ENCODE measurements at places on chromosomes 3 and 15.

- no peak for DNase-seq
These were observed 48.8 kb downstream of the WWTR1 start for GRCh38 chr3:149608987-149609386.

DNA sequence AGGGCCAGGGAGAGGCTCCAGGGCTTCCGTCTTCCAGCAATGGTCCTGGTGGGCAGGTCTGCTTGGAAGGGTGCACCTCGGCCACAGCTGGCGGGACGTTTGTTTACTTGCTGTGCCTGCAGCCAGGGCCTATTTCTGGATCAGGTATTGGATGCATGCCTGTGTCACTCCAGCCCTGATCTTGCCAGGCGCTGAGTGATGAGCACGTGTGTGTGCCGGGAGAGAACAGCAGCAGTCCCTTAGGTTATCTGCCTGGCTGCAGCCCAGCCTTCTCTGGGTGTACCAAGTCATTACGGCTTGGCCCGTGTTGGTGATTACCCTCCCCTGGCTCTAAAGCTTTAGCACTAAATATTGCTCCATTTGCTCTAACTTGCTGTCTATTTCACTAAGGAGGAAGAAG, 14.9 kb downstream of the CCDC32 start:
- DNase-seq = no peak

DNA sequence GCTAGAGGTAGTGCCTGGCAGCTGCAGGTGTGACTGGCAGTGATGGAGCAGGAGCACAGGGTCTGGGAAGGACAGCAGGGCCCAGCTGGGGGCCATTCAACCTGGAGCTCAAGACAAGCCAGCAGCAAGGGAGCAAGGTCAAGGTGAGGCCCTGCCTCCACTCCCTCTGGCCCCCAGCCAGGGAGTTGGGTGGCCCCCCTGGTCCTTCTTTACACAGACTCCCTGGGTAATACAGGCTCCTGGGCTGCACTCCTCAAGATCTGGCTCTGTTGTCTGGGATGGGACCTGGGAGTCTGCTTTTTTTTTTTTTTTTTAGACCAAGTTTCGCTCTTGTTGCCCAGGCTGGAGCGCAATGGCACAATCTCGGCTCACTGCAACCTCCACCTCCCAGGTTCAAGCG, 14.5 kb downstream of the GNAI2 start:
- DNase-seq = no peak

DNA sequence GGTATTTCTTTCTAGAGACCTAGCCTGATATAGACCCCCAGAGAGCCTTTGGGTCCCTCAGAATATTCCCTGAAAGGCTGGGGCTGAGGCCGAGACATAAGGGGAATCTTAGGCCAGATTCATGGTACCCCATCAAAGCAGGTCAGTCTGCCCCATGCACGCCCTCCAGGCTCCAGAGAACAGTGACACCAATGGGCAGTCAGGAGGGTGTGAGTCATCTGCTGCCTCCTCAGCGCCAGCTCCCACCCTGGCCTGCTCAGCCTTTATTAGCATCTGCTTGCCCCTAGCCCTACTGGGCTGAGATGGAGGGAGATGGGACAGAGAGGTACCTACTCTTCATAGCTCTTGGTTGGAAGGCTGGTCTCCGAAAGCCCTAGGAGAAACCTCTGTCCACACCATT, 14.3 kb upstream of the CAMKV start:
- no peak for DNase-seq

- no peak for DNase-seq
These were observed 63.6 kb upstream of the TRAK1 start for GRCh38 chr3:42027571-42027970.

GRCh38 chr3:135528413-135529015, 437.0 kb upstream of the PPP2R3A start:
- no peak for DNase-seq

- peak; percentile 71 for DNase-seq
These were observed 793 bp downstream of the PCOLCE2 start for GRCh38 chr3:142888099-142888480.

DNA sequence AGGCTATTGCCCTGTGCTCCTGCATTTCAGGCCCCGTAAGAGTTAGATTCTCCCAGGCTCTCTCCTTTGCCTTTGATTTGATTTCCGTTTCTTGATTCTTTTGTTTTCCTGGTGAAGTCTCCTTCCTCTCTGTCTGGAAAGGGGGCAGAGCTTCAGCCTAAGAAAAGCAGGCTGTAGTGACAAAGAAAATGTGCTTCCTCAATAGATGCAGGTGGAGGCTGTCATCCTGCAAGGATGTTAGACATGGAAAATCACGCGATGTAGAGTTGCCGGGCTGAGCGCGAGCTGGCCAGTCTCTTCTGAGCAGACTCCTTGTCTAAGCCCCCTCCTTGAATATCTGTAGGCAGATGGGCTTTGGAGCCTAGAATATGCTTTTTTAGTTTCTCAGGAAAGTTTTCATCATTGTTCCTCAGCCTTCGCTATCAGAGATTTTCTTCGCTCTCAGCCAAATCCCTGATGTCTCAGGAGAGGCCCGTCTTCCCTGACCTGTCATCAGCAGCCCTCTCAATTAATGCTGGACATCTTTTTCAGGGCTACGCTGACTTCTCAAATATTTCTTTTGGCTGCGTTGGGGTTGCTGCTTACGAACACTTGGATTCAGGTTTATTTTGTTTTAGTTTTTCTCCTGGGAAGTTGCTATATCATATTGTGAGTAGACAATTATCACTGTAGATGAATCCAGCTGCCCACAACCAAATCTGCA, 163.6 kb downstream of the ITPR1 start:
- DNase-seq = no peak

- DNase-seq = no peak
These were observed 591 bp upstream of the SLC25A20 start for GRCh38 chr3:48899273-48899672.

DNA sequence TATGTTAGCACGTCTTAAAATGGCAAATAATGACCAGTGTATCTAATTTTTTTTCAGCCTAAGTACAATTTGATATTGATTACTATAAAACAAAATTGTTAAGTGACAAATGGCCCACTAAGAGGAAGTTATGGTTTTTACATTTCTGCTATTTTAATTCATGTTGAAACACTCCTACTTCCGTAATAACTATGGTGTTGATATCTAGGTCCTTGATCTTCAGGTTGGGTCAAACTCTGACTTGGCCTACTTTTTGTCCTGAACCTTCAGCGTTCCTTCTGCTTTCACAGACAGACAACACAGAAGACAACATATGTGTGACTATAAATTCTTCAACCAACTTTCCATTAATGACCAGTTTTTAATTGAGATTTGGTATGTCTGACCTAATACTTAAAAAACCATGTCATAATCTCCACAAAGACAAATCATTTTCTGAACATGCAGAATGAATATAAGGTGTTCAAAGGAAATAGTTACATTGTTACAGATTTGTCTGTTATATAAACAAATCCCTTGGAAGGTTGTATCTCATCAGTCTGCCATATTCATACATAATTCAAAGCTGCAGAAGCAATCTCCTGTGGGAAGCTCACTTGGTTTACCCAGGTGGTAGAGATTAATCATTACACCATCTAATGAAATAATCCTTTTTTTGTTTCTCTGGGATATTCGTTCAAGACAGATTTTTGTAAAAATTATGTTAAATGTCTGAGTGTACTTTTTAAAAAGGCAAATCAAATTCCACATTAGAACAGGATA, 92.1 kb upstream of the TSPAN3 start:
- no peak for DNase-seq

- DNase-seq = no peak
These were observed 79.5 kb downstream of the CD200R1L start for GRCh38 chr3:112767177-112767576.

GRCh38 chr15:74423431-74424257, 10.1 kb downstream of the SEMA7A start:
- DNase-seq = no peak
